Inflammatory macrophage (primary cell): ENCODE measurements at places on chromosomes 3 and 15.

- peak; percentile 42 for DNase-seq
Measured at GRCh38 chr15:90750186-90750585, 33.0 kb downstream of the BLM start.

DNA sequence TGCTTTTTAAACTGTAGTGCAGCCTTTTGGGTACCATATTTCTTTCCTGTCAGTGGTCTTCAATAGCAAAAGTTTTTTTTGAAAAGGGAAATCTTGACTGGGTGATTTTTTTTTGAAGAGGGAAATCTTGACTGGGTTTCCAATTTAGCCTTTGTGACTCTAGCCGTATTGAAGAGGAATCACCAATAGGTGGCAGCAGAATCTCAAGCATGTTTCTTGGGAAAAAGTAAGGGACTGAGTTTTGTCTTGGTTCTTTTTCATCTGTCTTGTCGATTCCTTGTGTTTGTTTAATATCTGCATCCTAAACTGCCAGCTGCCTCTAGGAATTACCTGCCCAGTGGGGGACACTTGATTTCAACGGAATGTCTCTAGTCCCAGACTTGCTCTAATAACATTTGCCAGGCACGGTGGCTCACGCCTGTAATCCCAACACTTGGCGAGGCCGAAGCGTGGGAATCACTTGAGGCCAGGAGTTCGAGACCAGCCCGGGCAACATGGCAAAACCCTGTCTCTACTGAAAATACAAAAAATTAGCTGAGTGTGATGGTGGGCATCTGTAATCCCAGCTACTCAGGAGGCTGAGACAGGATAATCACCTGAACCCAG lies 89.2 kb downstream of the RBPMS2 start:
- DNase-seq: peak; percentile 67

GRCh38 chr15:85733416-85733815 lies 61.3 kb downstream of the KLHL25 start:
- DNase-seq: no peak

- DNase-seq: no peak
Measured at GRCh38 chr3:70312336-70312735, at the start of gene MDFIC2. TSS of gene MDFIC2 (minus strand) at chr3:70312638. CDS start at chr3:70311973, 665 bp downstream.

- no peak for DNase-seq
Measured at GRCh38 chr3:105626739-105627138, 242.1 kb downstream of the CBLB start.

DNA sequence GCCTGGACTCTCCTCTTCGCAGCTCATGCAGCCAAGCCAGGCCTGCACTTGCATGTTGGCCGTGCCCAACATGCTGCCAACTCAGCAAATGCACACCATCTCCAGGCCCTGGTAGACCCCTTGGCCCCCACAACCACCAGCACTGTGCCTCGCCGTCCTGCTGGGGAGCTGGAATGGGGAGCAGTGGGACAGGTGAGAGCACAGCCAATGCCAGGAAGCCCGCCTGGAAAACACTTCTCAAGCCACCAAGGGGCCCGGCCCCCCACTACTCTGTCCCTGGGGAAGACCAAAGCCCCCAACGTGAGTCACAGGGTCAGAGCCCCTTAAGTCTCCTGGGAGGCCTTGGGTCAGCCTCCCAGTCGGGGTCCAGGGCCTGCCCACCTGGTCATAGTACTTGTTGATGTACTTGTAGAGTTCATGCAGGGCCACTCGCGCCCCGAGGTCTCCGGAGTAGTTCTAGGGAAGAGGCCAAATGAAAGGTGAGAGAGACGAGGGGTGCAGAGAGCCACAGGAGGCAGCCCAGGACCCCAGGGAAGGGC lies 24.5 kb downstream of the PLXNB1 start:
- no peak for DNase-seq

DNA sequence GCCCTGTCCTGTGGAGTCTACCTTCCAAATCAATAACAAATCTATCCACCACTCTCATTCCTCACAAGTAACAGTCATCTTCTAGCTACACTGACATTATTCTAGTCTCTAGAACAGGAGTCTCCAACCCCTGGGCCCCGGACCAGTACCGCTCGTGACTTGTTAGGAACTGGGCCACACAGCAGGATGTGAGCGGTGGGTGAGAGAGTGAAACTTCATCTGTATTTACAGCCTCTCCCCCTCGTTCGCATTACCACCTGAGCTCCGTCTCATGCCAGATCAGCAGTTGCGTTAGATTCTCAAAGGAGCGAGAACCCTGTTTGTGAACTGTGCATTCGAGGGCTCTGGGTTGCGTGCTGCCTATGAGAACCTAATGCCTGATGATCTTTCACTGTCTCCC lies 31.9 kb downstream of the ROBO2 start:
- no peak for DNase-seq

- no peak for DNase-seq
Measured at GRCh38 chr3:25508901-25509300, 80.8 kb downstream of the RARB start.

GRCh38 chr3:59531994-59532393 lies 482.2 kb upstream of the CFAP20DC start:
- no peak for DNase-seq

GRCh38 chr3:135148398-135149020 lies 353.4 kb downstream of the EPHB1 start:
- no peak for DNase-seq

GRCh38 chr3:72698154-72698917 lies 149.9 kb downstream of the SHQ1 start:
- DNase-seq: no peak

- no peak for DNase-seq
Measured at GRCh38 chr3:62968128-62968527, 92.9 kb upstream of the CADPS start.

DNA sequence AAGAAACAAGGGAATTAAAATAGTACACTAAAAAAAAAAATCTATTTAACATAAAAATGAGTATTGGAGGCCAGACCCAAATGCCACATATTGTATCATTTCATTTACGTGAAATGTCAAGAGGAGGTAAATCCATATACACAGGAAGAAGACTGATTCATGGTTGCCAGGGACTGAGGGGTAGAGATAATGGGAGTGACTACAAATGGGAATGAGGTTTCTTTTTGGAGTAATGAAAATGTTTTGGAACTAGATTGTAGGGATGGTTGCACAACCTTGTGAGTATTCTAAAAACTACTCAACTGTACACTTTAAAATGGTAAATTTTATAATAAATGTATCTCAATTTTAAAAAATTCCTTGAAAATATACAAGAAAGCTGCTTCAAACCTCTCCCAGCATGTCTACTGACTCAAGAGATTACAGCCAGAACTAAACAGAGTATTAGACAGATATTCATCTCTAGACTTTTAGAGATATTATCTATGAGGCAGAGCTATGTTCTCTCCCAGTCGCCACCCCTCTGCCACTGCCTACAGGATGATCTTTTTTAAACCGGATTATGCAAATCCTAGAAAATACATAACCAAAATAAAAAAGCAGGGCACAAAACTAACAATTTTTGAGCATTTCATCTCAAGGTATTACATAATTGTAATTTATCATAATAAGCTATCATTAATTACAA lies 6.2 kb downstream of the HLTF start:
- no peak for DNase-seq

DNA sequence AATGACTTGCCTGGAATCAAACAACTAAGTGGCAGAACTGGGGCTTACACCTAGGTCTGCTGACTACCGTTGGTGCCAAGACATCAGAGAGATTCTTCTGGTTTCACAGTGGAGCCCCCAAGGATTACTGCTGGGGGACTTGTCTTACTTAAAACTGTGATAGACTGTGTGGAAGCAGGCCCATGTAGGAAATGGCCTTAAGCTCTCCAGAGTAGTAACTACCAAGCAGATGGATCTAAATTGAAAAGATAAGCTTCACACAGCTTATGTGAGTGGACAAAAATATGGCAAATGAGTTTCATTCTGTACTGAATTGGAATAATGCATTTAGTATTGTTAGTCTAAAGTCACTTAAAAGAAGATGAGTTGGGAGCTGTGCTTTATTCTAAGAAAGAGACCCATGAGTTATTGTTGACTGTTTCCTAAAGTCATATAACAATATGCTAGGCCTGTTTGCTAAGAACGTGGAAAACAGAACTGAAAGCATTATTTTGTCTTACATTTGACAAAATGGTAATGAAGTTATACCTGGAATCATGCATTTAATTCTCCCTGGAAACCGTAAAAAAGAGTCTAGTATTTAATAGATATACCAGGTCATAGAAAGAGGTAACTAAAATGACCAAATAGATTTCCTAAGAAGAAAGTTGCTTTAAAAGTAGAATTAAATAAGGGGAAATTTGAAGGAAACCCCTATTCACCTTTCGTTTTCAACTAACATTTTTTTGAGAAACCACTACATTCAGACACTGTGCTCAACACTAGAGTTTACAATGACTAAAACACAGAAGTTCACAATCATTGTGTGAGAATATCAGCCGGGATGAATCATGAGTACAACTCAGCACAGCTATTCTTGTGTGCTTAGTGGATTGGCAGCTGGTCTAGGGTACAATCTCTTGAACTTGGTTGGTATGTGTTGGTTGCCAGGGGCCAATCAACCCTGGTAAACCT lies 13.0 kb upstream of the MAPK6 start:
- peak; percentile 35 for DNase-seq

DNA sequence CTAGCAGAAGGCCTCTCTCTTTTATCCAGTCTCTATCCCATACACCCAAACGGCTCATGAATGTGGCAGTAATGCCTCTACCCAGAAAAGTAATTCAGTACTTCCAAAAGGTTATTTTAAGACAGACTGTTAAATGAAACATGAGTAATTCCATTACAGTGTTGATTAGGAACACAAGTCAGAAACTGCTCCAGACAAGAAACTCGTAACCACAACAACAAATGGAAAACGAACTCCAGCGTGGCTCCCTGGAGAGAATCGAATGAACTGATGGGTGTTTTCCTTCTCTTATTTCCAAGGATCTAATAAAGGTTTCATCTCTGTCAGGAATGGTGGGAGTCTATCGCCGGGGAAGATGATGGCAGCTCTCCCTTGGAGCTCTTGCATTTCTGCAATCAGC lies 228.4 kb downstream of the MAGI1 start:
- no peak for DNase-seq

DNA sequence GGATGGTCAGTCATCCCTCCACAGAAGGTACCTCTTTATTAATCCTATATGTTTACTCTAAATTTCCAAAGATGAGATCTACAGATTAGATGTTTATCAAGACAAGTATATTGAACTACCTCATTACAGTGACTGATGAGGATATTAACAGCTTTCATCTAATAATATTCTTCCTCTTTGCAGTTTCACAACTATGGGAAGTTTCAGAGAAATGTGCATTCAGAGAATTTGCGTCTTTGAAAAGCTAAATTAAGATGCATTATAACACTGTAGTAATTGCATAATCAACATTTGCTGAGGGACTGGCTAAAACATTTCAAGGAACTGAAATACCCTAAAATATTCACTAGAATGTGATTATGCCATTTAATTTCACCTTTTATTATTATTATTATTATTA lies 46.7 kb downstream of the MCF2L2 start:
- DNase-seq: peak; percentile 94

GRCh38 chr15:58309963-58310928 lies 121.5 kb upstream of the LIPC start:
- peak; percentile 95 for DNase-seq

GRCh38 chr15:43102187-43102586 lies 3.7 kb downstream of the UBR1 start:
- no peak for DNase-seq

GRCh38 chr3:2810723-2811122 lies 299.5 kb downstream of the IL5RA start:
- no peak for DNase-seq

DNA sequence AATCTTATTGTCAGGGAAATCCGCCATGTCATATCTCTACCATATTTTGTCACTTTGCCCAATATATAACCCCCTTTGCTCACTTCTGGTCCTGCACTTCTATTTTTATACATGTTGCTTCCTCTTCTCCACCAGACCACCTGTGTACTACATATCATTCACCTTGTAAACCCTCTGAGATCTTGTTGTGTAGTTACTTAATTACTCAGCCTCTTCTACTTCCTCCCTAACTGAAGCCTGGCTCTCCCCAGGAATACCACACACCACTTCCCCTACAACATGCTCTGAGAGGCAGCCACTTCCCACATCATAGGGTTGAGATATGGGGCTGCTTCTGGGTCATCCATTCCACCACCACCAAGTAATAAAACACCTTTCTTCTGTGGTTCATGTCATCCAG lies 10.0 kb downstream of the HEXA start:
- peak; percentile 69 for DNase-seq

- no peak for DNase-seq
Measured at GRCh38 chr3:67535006-67535405, 119.4 kb downstream of the SUCLG2 start.

- DNase-seq: no peak
Measured at GRCh38 chr15:55016225-55016624, 180.5 kb downstream of the RSL24D1 start.

DNA sequence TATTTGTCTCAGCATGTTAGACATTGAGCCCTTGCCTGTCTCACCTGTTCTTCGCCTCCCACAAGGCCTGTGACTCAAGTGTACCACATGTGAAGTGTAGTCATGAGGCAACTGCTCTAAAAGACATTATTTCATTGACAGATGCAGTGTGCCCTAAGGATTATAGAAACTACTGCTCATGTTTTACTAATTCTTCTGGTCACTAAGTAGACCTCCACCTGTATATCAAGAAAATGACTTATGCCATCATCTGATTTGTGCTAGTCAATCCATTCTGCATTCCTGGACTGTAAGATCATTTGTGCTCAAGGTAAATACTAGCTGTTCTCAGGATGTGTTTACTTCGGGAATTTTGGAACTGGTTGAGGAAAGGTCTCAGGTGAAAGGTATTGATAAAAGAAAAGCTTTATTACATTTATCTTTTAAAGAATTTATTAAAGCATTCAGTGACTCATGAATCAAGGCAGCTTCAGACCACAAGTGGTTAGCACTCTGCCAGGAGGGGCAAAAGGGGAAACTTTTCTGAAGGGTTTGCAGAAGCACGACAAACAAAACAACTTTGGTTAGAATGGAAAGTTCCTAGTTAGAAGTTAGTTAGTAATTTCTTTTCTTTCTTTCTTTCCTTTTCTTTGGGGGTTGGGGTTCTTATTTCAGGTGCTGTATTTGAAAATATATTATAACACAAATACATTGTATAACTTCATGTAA lies 465.3 kb upstream of the CBLB start:
- DNase-seq: no peak

GRCh38 chr15:75732809-75733451 lies 20.3 kb upstream of the CSPG4 start:
- DNase-seq: peak; percentile 65
